Anterior cingulate cortex (tissue), 58 donors: ENCODE measurements at places on chromosomes 7 and 10.

GRCh38 chr7:75660566-75661215 is 78.0 kb downstream of the HIP1 start:
- no peak for DNase-seq

- no peak for DNase-seq
These were observed 214.3 kb downstream of the DGKB start for GRCh38 chr7:14688208-14688607.

GRCh38 chr10:91048380-91048779 is 127.5 kb upstream of the ANKRD1 start:
- DNase-seq: no peak

GRCh38 chr7:29190349-29191045 is 4.1 kb upstream of the CHN2 start:
- DNase-seq: no peak

DNA sequence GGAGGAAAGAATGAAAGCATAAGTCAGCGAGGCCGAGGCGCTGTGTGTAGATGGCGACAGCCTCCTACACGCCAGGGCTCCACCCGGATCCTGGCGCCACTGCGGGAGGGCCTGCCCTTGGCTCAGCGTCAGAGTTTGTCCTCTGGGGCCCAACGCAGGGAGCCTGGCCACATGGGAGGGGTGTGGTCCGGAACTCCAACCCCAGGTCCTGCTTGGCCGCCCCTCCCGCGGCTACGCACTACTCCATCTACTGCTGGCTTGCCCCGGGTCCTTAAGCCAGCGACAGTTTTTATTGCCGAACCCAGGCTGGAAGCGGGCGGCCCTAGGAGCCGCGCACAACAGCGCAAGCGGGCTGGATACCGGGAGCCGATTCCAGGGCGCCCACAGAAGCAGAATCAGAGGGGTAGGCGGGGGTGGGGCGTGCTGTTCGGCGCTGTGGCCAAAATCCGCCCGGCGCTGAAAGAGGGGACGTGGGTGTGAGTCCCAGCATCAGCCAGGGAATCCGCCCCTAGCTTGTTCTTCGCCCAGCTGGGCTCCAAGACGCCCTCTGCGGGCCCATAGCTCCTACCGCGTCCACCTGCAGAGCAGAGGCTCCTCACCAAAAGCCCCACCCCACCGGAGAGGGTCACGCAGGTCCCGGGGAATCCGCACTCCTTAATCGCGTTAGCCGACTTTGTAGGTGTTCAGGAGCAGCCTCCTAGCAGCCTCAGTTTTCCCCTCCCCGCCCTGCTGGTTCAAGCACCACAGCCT is 4.5 kb downstream of the KAZALD1 start:
- no peak for DNase-seq

DNA sequence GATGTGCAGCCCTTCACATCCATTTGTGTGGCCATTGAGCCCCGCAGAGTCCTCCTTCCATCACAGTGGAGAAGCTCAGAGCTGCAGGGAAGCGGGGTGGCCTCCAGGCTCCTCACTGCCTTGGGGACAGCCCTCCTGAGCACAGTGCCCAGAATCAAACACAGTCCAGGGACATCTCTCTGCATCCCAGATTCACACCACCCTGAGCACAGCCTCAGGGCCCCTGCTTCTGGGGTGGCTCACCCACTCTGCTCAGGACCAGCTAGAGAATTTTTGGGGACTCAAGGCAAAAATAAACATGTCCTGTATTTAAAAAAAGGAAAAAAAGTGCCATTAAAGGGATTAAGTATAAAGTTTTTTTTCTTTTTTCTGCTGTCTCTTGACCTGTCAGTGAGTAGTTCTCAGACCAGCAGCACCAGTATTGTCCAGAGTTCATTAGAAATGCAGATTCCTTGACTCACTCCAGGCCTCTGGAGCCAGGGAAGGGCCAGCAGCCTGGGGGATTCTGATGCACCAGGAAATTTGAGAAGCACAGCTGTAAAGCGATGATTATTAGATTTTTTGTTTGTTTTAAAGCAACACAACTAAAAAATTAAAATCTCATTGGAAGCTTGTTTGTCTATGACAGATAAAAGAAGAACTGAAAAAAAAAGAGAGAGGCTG is 61.6 kb downstream of the ARHGAP22 start:
- no peak for DNase-seq

GRCh38 chr10:123991611-123992570 is 100.3 kb upstream of the CPXM2 start:
- no peak for DNase-seq

- DNase-seq: no peak
These were observed 15.5 kb upstream of the PFKFB3 start for GRCh38 chr10:6187278-6187677.

GRCh38 chr7:42106562-42106961 is 130.4 kb downstream of the GLI3 start:
- DNase-seq: no peak

DNA sequence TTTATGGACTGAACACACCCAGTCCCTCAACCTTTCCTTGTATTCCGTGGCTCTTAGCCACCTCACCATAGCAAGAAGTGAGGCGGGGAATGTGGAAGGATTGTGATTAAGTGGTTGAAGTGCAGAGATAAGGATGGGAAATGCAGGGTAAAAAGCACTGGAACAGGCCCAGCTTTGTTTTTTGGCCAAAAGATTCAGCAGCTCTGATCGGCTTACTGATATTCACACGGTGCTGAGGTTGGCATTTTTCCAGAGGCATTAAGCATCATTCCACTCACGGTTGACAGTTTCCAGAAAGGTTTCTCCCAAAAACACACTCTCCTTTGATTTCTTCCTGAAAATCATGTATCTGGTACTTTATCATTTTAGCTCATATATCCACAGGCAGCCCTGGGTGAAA is 544.2 kb downstream of the CNTNAP2 start:
- no peak for DNase-seq

GRCh38 chr10:17113889-17114540 is 15.6 kb downstream of the CUBN start:
- no peak for DNase-seq

DNA sequence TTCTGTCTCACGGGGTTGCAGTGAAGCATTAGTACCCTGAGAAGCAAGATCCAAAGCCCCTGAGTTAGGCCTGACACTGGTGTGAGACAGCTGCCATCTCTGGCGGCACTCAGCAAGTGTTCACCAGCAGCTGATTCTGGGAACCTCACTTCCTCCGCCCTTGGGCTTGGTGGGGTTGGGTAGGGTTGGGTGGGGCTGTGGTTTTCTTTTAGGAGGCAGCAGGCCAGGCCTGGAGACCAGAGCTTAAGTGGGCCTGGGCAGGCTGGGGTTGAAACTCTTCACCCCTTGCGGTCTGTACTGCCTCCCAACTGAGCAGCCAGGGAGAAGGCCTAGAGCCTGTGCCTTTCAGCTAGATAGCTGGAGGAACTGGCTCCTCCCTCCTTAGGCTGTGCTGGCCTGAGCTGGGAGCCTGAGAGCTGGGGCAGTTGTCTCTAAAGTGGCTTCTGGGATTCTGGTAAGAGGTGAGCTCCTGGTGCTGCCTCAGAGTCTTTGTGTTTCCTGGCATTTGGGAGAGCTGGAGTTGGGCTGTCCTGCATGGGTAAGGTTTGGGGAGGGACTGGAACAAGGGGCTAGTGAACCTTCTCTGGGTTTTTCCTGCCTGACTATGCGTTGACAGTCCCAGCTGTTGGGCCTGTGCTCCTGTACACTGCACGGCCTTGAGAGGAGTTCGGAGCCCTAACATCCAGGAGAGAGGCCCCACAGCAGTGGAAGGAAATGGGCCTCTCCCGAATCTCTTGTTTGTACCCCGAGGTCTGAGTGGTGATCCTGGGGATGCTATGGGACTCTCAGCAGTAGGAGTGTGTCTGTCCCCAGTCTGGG is 5.1 kb downstream of the TSPAN14 start:
- DNase-seq: no peak

DNA sequence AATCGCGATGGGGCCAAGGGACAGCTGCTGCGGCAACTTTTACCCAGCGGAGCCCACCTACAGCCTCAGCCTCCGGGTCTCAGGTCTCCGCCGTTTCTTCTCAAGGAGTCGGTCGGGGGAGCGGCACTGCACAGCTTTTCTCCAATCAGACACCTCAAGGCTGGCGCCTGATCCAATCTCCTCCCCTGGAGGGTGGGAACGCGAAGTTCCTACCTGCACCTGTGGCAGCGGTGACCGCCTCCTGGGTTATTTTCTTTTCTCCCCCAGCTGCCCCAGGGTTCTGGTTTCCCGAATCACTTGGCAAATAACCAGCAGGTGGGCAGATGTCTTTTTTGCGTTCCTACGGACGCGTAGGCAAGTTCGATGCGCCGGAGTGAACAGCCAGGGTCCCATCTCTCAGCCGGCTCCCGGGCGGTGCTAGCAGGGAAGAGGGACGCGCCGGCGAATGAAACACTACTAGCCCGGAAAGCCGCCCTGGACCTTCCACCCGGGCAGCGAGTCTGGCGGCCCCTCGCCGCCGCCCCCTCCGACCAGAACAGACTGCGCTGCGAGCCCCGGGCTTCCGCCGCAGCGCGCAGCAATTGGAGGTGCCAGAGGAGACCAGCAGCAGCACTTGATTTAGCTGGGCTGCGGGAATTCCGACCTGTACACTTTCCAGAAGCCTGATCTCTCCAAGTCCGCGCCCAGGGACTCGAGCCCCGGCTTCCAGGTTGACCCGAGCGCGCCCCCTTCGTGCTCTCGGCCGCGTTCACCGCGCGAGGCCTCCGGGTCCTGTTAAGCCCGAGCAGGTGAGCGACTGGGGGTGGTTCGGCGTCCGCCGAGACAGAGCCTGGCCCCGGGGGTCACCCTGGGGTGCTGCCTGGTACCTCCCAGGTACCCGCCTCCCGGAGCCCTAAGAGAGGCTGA is at the start of gene PRR15:
TSS of gene PRR15 (plus strand) at position 246 of the 906 bp plus-strand sequence. CDS start 2,495 bp downstream, outside the sequence.
- no peak for DNase-seq

- no peak for DNase-seq
These were observed 115.3 kb downstream of the JAZF1 start for GRCh38 chr7:28065308-28065707.

DNA sequence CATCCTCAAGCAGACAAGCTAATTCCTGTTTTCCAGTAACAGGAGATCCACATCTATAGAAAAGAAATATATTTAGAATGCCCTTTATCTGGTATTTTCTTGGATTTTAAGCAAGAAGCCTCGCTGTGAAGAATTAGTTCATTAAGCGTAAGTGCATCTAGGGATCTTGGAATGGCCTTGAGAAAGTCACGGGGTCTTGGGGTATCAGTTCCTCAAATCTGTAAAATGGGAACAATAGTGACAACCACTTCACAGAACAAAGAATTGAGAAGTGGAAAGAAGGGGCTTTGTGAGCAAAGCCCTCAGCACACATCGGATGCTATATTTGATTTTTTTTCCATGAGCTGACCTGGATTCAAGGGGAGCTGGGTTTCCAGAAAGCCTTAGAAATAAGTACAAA is 32.3 kb upstream of the WDFY4 start:
- DNase-seq: no peak

- DNase-seq: no peak
These were observed 228.6 kb downstream of the GLRX3 start for GRCh38 chr10:130364631-130365411.

GRCh38 chr7:90520484-90520883 is 51.0 kb downstream of the PTTG1IP2 start:
- no peak for DNase-seq

DNA sequence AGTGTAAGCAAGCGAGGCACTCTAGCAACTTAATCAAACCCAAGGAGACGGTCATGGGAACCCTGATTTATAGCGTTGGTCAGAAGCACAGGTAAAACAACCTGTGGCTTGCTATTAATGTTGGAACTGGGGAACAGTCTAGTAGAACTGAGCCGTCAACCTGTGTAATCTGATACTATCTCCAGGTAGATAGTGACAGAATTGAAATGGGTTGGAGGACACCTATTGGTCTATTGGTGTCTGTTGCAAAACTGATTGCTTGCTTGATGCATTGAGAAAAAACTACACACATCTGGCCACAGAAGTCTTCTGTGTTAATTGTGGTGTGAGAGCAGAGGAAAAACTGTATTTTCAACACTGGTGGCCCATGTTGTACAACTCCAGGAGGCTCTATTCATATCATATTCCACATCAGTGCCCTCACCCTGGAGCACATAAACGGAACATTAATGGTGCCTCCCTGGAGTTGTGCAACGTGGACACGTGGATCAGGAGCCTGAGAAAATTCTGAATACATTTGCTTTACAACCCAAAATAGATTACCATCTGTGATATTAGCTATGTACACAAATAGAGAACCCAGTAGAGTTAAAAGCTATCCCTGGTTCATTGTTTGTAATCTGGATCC is 112.2 kb downstream of the MYO3A start:
- no peak for DNase-seq

- no peak for DNase-seq
These were observed 1020.6 kb downstream of the XPNPEP1 start for GRCh38 chr10:108902619-108903285.

- DNase-seq: no peak
These were observed 225.8 kb upstream of the FAM3C start for GRCh38 chr7:121621937-121622336.

DNA sequence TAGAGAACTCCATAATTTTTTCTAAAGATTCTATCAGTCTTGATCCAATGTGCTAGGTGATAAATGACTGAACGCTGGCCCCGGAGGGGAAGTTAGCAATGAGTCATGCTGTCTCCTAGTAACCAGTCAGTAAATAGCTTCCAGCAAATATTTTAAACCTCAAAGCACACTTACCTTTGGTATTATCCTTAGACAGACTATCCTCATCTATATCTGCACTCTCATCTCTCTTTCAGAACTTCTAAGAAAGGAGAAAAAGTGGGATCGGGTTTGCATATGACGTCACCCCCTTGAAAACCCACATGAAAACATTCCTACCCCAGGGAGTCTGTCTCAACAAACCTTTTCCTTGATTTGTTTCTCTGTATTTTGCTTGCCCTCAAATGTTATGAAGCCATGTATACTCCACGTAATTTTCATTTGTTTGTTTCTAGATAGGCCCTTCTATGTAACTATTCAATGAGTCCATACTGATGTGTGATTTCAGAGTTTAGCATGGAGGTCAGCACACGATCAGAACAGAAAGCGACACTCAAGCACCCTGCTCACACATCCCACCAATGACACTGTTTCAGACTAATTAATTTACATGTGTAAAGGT is 174.9 kb upstream of the NRP1 start:
- DNase-seq: no peak

DNA sequence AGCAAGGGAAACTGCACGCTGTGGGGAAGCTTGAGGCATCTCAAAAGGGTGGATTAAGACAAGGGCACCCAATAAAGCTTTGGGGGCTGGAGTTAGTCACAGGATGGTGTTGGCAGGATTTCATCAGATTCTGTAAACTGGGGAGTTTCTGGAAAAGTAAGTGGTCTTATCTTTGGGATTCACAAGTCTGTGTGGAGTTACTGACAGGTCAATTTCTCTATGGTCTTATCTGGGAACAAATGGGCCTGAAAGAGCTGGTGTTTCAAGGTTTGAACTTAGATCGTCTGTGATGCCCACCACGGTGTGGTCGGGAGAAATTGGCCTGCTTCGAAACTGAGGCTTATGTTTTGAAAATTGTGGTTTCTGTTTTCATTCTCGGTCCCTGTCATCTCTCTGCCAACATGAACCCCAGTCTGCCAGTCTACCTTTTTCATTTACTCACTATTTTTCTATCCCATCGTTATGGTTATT is 23.8 kb upstream of the AOAH start:
- DNase-seq: no peak

DNA sequence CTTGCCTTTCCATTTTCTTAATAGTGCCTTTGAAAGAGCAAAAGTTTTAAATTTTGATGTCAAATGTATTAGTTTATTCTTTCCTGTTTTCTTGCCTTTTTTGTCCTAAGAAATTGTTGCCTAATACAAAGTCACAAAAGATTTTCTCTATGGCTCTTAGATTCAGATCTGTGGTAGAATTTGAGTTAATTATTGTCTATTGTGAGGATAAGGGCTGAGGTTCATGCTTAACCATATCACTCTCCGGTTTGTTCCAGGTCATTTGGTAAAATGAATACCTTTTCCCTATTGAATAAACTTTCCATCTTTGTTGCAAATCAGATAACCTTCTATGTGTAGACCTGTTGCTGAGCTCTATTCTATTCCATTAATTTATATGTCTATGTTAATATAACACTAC is 96.0 kb downstream of the NOD1 start:
- no peak for DNase-seq
